ENCODE measurements at places on chromosomes 4 and X. TPM values are rescaled to one million over a fixed set of nuclear protein-coding genes. Genes with fewer than 3 reads are reported as not detected.

- DNase-seq, result no peak
These were observed 160.4 kb downstream of the CPEB2 start for GRCh38 chr4:15162465-15163283.

- no peak for DNase-seq
These were observed 632 bp upstream of the PCDH7 start for GRCh38 chr4:30719454-30720020.

GRCh38 chr4:70706044-70706461 lies 15.7 kb upstream of the RUFY3 start:
- no peak for DNase-seq

GRCh38 chrX:1167466-1167865 lies 45.0 kb downstream of the CRLF2 start:
- no peak for DNase-seq

The GYPE gene
- 0.49 TPM for total RNA-seq

DNA sequence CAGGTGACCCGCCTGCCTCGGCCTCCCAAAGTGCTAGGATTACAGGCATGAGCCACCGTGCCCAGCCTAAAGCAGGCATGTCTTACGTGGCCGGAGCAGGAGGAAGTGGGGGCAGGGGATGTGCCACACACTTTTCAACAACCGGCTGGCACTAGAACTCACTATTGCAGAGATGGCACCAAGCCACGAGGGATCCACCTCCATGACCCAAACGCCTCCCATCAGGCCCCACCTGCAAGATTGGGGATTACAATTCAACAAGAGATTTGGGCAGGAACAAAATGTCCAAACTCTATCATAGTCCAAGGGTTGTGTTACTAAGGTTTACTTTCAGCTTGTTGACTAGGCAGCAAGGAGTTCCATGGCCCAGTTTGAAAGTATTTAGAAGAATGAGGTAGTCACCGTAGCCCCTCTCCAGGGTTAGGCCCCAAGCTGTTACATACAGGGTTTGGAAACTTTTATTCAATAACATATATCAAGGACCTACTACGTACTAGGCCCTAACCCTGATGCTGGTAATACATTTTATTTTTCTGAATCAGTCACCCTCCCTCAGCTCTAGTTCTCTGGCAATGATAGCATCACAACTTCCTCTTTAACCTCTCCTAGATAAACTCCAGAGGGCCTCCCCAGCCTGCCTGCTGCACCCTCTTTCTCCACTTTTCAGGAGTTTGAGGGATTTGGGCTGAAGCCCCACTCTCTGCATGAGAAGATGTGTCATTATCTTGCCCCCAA lies 18.0 kb upstream of the TBC1D14 start:
- DNase-seq, result no peak

The CSAG1 gene
- not detected for total RNA-seq

GRCh38 chrX:132501606-132502005 lies 12.8 kb upstream of the MBNL3 start:
- DNase-seq, result no peak

DNA sequence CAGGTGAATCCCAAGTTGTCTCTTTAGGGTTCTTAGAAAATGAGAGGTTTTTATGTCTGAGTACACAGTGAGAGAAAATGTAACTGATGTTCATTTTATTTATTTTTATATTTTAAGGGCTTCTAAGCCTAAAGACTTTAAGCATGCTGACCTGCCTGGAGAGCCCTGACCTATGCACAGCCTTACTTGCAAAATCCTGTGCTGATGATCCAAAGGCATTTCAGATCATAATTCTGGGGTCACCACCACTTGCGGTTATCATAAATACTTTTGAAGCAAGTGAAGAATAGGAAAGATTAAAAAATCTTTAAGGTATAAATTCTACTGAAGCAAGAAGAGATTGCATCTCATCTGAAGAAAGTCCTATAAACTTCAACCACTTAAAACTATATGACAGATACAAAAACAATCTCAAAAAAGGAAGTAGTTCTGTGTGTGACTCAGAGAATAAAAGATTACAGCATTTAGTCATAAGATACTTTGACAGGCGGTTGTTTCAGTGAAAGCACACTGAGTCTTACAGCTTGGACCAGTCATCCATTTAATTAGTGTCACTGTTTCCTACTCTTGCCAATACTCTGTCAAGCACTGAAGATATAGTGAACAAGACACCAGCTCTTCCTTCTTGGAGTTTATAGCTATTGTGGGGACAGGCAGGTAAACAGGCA lies 245.2 kb upstream of the DIPK2B start:
- DNase-seq, result no peak

- no peak for DNase-seq
These were observed 513.5 kb upstream of the NR3C2 start for GRCh38 chr4:148955564-148956297.

DNA sequence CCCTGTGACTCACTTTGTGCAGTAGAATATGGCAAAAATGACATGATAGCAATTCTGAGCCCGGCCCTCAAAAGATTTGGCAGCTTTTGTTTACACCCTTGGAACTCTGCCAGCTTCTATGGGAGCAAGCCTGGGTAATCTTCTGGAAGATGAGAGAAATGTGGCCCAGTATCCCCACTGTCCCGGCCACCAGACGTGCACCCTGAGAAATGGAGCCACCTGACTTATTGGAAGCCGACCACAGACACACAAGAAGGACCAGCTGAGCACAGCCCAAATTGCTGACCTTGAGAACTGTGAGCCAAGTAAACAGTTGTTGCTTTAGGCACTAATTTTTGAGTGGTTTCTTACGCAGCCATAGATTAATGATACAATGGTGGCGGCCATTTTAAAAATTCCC lies 197.0 kb downstream of the STIM2 start:
- no peak for DNase-seq

The HSPA4L gene
- 2.6 TPM for total RNA-seq

The PABPC4L gene
- not detected for total RNA-seq

The LDB2 gene
- not detected for total RNA-seq

- DNase-seq, result no peak
These were observed 51.4 kb downstream of the NPY5R start for GRCh38 chr4:163395055-163395454.

GRCh38 chr4:142656178-142656577 lies 189.9 kb downstream of the INPP4B start:
- peak; percentile 33 for DNase-seq

- no peak for DNase-seq
These were observed 131.6 kb upstream of the TENM3 start for GRCh38 chr4:182111586-182111985.

DNA sequence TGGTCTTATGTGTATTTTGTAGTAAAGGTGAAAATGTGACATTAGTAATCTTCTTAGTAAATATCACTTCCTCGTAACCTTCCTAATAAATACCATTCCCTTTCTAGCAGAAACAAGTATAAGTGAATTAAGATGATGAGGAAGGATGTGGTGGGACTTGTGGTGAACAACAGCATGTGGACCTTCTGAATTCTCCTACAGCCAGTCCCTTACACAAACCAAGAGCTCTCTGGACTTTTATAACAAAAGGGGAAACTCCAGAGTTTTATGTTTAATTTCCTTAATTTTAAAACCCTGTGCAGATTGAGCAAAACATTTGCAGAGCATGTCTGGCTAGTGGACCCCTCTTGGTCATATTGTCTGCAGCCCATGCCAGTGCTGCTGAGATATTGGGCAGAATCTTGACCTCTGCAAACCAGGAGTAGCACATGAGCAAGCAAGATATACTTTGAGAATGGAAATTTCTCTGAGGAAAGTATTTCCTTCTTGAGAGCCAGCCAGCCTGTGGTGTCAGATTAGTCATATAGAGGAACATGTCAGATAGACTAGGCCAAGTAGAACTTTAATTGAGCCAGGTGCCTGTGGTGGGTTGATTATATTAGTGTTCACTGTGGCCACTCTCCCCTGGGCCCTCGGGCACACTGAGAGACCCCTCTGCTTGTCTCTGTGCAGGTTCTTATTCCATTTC lies 328.2 kb downstream of the DKK2 start:
- no peak for DNase-seq

GRCh38 chr4:73943555-73943954 lies 38.3 kb downstream of the PF4 start:
- no peak for DNase-seq

DNA sequence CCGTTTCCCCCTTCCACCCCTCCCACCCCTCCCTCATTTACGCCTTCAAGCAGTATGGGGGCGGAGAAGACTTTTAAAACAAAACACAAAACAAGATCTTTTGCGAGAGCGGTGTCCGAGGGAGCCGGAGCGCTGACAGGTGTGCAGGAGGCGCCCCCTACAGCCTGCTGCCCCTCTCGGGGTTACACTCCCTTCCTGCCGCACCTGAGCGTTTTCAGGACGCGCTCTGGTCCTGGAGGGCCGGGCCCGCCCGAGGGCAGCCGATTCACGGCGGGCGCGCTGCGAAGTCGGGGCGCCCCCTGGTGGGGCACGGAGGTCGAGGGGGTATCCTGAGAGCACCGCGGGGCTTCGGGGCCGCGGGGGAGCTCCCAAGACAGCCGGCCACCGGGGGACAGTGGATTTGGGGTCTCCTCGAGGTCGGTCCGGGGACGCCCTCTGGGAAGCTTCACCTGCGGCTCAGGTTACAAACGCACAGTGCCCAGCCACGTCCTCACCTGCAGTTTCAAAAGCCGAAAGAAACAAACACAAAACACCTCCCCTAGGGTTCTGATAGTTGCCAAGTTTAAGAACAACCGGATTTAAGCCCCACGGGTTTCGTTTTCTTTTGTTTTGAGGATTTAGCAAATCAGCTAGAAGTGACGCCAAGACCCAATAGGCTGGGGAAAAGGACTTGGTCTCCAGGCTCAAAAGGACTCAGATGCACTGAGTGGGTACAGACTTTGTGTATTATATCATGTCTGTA lies 8.0 kb upstream of the NEUROG2 start:
- DNase-seq, result peak; percentile 90

The GUCY1B1 gene
- 0.60 TPM for total RNA-seq

GRCh38 chr4:10608501-10609219 lies 75.9 kb downstream of the CLNK start:
- no peak for DNase-seq

DNA sequence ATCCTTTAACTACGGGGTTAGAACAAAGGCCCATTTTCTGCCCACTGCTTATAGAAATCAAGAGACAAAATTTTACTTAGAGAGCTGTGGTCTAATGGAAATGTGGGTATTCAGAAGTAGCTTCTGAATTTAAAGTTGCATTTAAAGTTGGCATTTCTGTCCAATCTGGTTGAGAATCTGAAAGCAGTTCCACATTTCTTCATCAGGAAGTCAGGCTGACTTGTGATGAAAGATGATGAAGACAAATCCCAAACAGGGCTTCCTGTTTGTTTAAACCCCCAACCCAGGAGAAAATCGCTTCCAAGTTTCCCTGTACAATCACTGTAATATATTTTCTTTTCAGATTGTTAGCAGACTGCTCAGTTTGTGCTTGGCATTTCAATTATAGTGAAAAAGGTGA lies 345.3 kb downstream of the SPRY1 start:
- no peak for DNase-seq

DNA sequence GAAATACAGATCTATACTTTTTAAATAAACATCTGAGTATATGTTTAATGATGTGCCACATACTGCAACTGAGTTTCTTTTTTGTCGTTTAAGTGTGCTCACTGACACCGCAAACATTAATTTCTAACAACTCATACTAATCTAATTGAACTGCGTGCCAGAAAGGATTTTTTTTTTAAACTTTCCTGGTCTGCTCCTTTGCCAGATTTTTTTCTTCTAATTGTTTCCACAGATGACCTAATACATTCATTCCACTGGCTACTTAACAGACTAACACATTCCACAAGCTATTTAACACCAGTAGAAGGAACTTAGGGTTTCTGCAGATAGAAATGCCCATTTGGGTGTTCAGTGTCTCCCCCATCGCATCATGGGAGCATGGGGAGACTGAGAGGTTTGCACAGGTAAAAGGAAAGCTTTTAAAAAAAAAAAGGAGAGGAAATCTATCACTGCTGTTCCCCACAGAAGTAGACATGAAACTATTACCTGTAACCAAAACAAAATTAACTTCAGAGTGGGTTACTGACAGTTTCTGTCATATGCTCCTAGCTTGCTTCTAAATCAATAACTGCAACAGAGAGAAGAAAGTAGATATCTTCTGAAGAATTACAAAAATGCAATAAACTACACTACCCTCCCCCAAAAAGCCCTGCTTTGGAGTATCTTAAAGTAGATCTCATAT lies 31.6 kb downstream of the SH3KBP1 start:
- DNase-seq, result no peak

- peak; percentile 23 for DNase-seq
These were observed 194.1 kb downstream of the PTTG2 start for GRCh38 chr4:38154252-38154651.

DNA sequence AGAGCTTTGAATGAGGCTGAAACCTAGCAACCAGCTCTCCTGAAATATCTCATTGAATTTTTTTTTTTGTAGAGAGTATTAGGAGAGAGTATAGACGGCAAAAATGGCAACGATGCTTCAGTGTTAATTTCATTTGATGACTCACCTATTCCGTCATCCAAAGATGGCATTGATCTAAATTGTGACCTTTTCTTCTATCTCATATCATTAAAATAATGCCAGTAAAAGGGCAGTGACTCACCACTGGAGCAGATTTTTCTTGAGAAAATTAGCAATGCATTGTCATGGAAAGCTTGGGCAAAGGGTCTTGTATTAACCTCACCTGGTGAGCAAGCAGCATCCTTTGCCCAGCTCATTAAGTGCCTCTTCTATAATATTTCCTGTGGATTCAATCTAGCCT lies 19.6 kb downstream of the VMA21 start:
- DNase-seq, result no peak

DNA sequence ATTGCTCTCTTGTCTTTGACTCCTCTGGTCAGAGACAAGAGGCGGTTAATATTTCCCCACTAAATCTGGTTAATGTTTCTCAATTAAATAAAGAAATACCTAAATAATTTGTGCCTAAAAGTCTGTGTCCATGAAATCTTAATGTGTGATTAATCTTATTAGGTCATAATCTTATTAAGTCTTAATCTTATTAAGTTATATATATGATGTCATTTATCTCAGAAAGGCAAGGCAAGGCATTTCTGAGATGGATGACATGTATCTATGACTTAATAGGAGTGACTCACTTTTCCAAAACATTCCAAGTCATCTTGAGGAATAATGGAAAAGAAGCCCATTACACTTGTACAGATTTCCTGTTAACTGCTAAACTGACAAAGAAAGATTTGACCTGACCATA lies 74.7 kb downstream of the TRAM1L1 start:
- DNase-seq, result no peak

DNA sequence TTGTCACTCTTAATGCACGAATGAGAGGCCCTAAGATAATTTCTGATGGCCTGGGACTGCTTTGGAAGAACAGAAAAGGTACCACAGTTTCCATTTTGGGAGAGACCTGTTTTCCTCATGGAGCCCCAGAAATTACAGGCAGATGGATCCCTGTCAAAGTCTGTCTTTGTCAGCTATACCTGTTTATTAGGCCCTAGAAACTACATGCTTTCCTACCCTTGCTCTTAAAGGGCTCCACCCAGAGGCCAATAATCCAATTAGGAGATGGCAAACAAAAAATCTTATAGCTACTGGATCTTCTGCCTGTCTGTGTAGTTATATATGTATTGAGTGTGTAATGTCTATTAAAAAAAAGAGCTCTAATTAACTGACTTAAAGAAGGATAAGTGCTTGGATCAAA lies 141.3 kb downstream of the NR3C2 start:
- DNase-seq, result no peak

- DNase-seq, result no peak
These were observed 645.6 kb upstream of the FTHL17 start for GRCh38 chrX:31717474-31717873.

GRCh38 chrX:49892542-49892941 lies 13.3 kb downstream of the USP27X start:
- no peak for DNase-seq

The TEX13C gene
- total RNA-seq, result not detected

Measured in activated naive CD4-positive, alpha-beta T cell treated with anti-CD3 and anti-CD28 coated beads for 36 hours (primary cell).